ENCODE measurements at places on chromosomes 2 and 18.

- no peak for DNase-seq
These were observed 109.8 kb downstream of the PARD3B start for GRCh38 chr2:204655101-204655500.

GRCh38 chr2:162484551-162484950, 140.6 kb downstream of the GCA start:
- no peak for DNase-seq

- DNase-seq, result no peak
These were observed 5.6 kb downstream of the IKZF2 start for GRCh38 chr2:213145715-213146242.

- no peak for DNase-seq
These were observed 306.9 kb upstream of the NT5C1B start for GRCh38 chr2:18896125-18896764.

- DNase-seq, result no peak
These were observed 147.9 kb upstream of the GAREM1 start for GRCh38 chr18:32618546-32618945.

DNA sequence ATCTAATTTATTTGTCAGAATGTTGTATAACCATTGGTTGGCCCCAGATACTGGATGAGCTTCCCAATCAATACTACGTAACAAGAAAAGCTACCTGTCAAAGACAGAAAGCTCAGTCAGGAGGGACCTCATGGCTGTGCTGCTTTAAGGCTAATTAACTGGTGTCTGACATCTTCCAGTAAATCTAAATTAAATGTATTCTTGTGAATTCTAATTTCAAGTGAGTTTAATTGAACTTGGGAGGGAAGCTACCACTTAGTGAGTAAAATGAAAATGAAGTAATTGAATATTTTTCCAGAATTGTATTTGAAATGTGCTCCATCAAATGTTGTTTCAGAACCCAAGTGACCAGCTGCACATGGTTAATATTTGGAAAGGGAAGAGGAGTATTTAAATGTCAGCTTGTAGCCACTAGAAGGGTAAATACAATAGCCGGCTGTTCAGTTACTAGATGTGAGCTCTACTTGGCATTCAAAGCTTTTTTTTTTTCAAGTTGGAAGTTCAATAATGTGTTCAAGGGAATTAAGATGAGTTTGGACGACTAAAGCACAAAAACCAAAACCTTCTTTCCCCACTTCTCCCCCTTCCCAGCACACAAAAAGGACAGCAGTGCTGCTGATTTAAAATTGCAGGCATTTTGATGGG, 62.0 kb downstream of the GPR39 start:
- DNase-seq, result no peak

GRCh38 chr2:239951825-239952224, 73.3 kb downstream of the NDUFA10 start:
- no peak for DNase-seq

DNA sequence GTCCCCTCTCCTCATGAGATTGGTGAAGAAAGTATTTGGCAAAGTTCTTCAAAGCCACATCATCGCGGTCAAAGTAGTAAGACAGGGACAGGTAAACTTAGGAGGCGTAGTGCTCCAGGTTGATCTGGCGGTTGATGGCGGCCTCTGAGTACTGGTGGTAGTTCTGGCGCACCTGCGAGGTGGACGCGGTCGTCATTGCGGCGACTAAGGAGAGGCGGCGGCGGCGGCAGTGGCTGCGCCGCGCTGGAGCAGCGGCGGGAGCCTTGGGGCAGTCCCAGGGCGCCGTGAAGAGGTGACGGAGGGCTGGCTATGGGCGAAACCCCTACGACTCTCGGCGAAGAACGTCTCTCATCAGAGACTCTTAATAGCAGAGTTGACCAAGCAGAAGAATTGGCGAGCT, 107.2 kb upstream of the UBE2E3 start:
- DNase-seq, result no peak

Measured in stimulated activated CD4-positive, alpha-beta T cell treated with anti-CD3 and anti-CD28 coated beads, Interleukin-1b, Interleukin-23, amount 100 ng/mL, for 1 hour (primary cell).